Activated CD8-positive, alpha-beta T cell treated with anti-CD3 and anti-CD28 coated beads for 36 hours (primary cell): ENCODE measurements at places on chromosomes 11 and 22. TPM values are rescaled to one million over a fixed set of nuclear protein-coding genes. Genes with fewer than 3 reads are reported as not detected.

The C11orf52 gene
- total RNA-seq: not detected

The GALNT18 gene
- total RNA-seq: 7.4 TPM

The CHRDL2 gene
- total RNA-seq: not detected

The SCGB1D2 gene
- not detected for total RNA-seq

The TRIOBP gene
- 20.7 TPM for total RNA-seq

The PKDREJ gene
- total RNA-seq: not detected

The BCL2L13 gene
- 36.1 TPM for total RNA-seq

The PTS gene
- 24.9 TPM for total RNA-seq

The ANKK1 gene
- total RNA-seq: not detected

The GPR83 gene
- total RNA-seq: 0.11 TPM

The KCTD17 gene
- 30.3 TPM for total RNA-seq

The NCF4 gene
- 2.9 TPM for total RNA-seq

The RAB39A gene
- not detected for total RNA-seq

The CABP4 gene
- total RNA-seq: 1.4 TPM

The NRIP3 gene
- total RNA-seq: 2.2 TPM

The NXPE2 gene
- not detected for total RNA-seq

The SLC22A8 gene
- total RNA-seq: not detected

The MMP13 gene
- not detected for total RNA-seq

The NUDT22 gene
- total RNA-seq: 66.0 TPM

The OR51V1 gene
- not detected for total RNA-seq

The GNAZ gene
- 0.56 TPM for total RNA-seq

The KIRREL3 gene
- not detected for total RNA-seq

The ARHGAP8 gene
- total RNA-seq: 2.1 TPM

The OR56A1 gene
- not detected for total RNA-seq

The IFITM10 gene
- 0.31 TPM for total RNA-seq

The ALDH3B2 gene
- not detected for total RNA-seq

The LIN7C gene
- total RNA-seq: 28.9 TPM

The DENND5A gene
- total RNA-seq: 40.6 TPM

The KIAA1671 gene
- total RNA-seq: 6.5 TPM

The PRAME gene
- total RNA-seq: not detected

The OR8D4 gene
- not detected for total RNA-seq

The JRKL gene
- total RNA-seq: 13.5 TPM

The SCGB1C1 gene
- not detected for total RNA-seq

The CBLIF gene
- total RNA-seq: not detected

The HARBI1 gene
- total RNA-seq: 3.3 TPM

The RIC3 gene
- 7.7 TPM for total RNA-seq

The YPEL4 gene
- total RNA-seq: 0.43 TPM

The SAAL1 gene
- total RNA-seq: 39.9 TPM

The C11orf54 gene
- total RNA-seq: 17.0 TPM
